ENCODE measurements at places on chromosomes 7 and 10.

DNA sequence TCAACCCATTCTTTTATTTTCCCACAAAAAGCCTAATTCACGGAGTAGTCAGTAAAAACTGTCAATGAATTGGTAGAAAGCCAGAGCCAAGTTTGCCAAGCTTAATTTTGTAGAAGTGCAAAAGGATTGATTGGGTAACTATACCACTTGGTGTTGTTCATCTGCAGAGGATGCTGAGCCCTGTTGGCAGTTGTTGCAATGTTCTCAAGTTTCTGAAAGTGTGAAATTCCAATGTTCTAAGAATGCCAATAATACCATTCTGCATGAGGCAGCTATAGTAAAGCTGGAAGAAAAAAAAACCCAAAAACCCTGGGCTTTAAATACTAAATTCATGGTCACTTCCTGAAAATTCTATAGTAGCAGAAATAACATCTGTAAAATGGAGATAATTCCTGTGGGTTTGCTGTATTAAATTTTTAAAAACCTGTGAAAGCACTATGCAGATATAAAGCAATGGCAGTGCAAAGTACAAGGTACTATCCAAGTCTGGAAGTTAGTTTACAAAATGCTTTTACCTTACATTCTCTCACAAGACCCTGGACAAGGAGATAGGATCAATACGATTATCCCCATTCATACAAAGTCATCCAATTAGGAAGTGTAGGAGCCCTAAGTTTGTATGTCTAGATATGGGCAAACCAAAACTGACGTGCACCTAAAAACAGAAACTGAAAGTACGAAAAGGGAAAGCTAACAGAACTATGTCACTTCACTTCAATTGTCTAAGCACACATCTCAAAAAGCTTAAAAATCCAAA is 6.0 kb upstream of the PON1 start:
- no peak for DNase-seq

DNA sequence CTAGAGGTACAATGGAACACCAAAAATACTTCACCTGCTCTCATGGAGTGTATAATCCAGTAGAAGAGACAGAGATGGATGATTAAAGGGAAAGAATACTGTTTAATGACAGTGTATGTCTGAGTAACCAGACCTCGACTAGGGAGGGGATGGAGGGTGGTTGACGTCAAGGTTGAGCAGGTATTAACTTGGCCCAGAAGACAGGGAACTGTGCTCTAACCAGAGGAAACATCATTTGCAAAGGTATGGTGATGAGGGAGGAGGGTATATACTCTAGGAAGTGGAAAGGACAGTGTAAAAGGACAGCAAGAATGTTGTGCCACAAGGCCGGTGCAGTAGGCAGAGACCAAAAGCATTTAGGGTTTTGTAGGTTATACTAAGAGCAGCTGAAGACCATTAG is 2.9 kb downstream of the MIOS start:
- DNase-seq = no peak

- DNase-seq = no peak
Measured at GRCh38 chr7:98199131-98199530, 12.1 kb upstream of the BHLHA15 start.

DNA sequence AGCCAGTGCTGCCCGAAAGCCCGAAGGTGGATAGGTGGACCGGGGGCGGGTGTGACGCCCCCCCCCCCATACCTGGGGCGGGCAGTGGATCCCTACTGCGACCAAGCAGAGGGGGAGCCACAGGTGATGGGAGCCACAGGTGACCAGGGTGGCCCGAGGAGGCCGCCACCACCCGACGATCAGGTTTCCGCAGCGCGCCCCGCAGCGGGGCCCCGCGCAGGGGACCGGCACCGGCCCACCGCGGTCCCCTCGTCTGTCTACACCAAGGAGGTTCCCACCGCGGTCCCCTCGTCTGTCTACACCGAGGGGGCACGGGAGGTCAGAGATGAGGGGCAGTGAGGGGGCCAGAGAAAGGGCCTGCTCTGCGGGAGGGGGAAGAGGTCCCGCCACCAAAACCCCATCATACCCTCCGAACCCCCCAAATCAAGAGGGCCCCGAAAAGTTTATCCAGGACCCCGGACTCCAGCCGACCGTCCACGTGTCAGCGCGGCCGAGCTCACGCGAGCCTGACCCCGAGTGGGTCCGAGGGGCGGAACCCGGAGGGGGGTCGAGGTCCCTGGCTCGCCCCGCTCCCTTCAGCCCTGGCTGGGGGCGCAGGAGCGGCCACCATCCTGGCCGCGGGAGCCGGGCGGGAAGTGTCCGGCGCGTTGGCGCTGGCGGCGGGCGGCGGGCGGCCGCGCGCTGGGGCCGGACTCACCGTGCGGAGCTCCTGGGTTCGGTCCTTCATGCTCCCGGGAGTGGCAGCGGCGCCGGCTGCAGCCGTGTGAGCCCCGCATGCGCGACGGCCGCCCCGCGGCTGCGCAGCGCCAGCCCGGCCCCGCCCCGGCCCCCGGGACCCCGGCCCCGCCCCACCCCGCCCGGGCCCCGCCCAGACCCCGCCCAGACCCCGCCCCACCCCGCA is at the start of gene STX1A:
Gene STX1A (minus strand): TSS at position 765 of the 901 bp plus-strand sequence. CDS start 38 bp downstream, at position 727.
- peak; percentile 40 for DNase-seq

- no peak for DNase-seq
Measured at GRCh38 chr7:148722340-148723165, 23.9 kb downstream of the CUL1 start.

- no peak for DNase-seq
Measured at GRCh38 chr7:131538813-131539179, 17.6 kb downstream of the PODXL start.

DNA sequence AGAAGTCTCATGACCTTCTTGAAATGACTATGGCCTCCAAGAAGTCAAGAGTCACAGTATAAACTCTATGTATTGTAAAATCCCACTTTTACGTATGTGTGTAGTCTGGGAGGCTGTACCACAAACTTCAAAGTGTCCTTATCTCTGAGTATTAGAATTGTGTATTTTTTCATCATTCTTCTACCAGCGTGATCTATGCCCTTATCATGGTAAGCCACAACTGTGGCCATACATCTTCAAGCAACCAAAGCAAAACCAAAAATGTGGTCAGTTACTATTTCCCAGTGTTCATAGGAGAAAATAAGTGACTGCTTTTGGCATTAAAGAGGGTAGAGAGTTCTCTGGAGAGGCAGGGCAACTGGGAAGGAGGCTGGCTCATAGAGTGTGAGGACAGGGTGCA is 42.8 kb downstream of the SPOCK2 start:
- DNase-seq = no peak

DNA sequence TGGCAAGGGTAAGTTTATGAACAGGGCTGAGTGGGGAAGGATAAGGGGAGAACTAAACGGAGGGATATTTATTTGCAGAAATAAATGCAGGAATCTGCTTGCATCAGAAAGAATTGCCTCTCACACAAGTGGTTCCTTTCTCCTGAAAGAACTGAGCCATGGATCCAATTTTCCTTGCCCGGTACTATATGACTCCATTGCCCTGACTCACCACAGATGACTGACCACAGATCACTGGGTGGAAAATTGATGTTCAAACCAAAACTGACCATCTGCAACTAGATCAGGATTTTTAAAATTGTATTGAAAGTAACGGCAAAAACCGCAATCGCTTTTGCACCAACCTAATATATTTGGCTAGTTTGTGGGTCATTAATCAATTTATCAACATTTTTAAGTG is 6.2 kb upstream of the MACC1 start:
- no peak for DNase-seq

GRCh38 chr10:88813200-88813599 is 10.7 kb downstream of the LIPM start:
- no peak for DNase-seq

DNA sequence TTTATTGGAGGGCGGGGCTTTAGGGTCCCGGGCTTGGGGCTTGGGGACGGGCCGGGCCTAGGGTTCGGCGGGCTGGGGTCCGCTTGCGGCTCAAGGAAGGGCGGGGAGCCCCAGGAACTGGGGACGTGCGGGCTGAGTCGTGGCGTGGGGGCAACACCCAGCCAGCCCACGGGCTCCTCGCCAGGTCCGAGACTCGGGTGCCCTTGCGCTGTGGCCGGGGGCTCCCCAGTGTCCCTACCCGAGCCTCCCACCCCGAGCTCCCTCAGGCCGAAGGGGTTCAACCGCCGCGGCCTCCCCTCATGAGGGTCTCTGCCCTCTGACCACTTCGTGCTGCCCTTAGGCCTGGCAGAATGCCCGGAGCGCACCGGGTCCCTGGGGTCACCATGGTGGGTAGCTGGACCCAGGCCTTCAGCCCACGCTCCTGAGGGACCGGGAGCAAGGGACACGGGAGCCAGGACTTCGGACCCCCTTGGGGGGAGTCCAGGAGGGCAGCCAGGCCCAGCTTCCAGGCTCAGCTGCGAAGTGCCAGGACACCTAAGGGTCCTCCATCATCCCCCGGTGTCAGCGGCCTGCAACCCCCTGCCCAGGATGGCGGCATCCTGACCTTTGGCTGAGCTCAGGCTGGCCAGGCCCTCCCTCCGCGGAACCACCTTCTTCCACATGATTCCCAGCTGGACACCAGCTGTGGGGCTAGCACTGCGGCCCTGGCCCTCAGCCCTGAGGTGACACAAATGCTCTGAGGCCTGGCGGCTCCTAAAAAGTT is 524 bp upstream of the FUOM start:
- no peak for DNase-seq

DNA sequence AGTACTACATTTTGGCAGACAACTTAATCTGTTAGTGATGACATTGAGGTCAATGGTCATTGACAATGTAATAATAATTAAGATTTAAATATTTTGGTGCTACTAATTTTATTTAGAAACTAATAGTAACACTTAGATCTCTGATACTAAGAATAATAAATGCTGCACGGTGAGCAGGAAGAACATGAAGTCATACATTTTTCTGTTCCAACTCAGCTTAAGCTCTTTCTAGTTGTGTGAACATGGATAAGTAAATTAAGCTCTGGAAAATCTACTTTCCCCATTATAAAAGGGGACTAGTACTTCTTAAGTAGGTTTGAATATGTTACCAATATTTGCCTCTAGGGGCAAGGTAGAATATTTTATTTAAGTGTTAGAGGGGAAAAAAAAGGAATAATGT is 65.9 kb upstream of the MEOX2 start:
- no peak for DNase-seq

- no peak for DNase-seq
Measured at GRCh38 chr10:4939224-4940072, 23.8 kb upstream of the AKR1C1 start.

- no peak for DNase-seq
Measured at GRCh38 chr10:131070856-131071255, 240.7 kb downstream of the TCERG1L start.

GRCh38 chr10:113158183-113158582 is 208.1 kb downstream of the TCF7L2 start:
- DNase-seq = no peak

Data from activated naive CD4-positive, alpha-beta T cell (primary cell).